Fibroblast of lung (primary cell): ENCODE measurements at places on chromosomes 6 and 20. TPM values are rescaled to one million over a fixed set of nuclear protein-coding genes. Genes with fewer than 3 reads are reported as not detected.

GRCh38 chr20:8212286-8212685 is 80.2 kb downstream of the PLCB1 start:
- peak; percentile 23 for DNase-seq

DNA sequence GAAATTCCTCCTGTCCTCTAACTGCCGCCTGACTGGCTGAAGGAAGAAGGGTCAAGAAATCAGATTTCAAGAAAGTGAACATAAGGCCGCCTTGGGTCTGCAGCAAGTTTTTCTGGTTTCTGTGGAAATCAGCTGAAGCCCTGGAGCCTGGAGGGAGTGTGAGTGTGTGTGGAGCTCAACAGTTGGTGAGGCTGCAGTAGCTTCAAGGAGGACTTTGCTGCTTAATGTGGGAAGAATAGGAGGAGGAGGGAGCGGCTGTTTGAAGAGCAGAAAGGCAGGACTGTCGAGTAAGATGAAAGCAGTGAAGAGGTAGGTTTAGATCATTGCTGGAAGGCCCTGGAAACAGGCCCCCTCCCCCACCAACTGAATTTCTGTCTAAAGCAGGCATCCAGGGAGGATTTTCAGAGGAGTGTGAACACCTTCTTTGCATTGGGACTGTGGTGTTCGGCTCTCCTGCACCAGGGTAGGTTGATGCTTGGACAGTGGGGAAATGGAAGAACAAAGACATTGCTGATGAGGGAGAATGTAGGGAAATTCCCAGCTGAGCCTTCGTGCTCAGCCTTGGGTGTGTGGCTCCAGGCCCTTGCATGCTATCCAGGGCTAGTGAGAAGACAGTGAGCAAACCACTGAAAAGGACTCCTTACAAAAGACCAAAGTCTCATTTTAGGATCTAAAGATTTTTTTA is 79.5 kb upstream of the VSTM2L start:
- DNase-seq = peak; percentile 28

DNA sequence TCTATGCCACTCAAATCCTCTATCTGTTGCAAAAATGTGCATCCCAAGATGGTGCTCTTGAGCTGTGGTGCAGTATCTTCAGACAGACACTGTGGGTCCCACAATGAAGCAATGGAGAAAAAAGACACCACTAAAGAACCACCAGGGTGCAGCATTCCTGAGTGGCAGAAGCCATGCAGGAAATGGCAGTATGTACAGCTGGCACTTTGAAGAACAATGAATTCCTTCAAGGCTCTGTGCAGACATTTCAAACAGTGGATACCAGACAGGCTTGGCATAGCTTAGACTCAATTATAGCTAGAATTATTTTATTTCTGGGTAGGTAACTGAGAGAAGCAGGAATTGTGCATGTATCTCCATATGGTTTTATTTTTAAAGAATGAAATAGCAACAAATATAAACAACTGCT is 24.0 kb upstream of the HDAC2 start:
- peak; percentile 93 for DNase-seq

- DNase-seq = peak; percentile 87
These were observed 118.3 kb downstream of the SLX4IP start for GRCh38 chr20:10553326-10553984.

DNA sequence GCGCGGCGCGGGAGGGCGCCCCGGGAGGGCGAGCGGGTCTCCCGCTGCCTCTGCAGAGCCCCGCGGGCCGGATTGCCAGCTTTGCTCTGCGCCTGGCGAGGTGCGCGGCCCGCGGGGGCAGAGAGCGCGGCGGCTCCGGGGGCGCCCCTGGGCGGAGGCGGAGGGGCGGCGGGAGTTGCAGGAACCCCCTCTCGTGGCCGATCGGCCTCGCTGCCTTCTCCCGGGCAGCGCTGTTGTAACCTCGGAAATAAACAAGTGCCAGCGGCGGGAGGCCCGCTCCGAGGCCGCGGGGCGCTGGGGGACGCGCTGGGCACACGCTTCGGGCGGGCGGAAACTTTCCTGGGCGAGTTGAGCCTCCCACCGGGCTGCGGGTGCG is 1.2 kb downstream of the CDH4 start:
- peak; percentile 51 for DNase-seq

- DNase-seq = no peak
These were observed 1302.8 kb upstream of the EYS start for GRCh38 chr6:67009818-67010217.

DNA sequence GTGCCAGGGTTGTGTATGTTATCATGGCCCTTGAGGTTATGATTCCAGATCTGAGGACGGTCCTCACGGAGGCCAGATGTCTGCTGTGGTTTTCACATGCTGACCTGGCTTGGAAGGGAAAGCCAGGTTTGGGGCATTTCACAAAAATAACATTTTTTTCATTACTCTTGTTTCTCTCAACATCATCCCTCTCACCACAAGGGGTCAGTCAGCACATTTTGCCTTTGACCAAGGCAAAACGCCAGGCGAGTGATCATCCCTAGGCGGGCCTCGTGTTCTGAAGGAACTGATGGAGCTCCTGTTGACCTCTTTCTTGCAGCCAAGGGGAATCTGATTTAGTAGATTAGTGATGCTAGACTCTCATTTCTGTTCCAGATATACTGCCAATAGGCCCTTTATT is 133.5 kb downstream of the TBC1D7 start:
- peak; percentile 53 for DNase-seq

DNA sequence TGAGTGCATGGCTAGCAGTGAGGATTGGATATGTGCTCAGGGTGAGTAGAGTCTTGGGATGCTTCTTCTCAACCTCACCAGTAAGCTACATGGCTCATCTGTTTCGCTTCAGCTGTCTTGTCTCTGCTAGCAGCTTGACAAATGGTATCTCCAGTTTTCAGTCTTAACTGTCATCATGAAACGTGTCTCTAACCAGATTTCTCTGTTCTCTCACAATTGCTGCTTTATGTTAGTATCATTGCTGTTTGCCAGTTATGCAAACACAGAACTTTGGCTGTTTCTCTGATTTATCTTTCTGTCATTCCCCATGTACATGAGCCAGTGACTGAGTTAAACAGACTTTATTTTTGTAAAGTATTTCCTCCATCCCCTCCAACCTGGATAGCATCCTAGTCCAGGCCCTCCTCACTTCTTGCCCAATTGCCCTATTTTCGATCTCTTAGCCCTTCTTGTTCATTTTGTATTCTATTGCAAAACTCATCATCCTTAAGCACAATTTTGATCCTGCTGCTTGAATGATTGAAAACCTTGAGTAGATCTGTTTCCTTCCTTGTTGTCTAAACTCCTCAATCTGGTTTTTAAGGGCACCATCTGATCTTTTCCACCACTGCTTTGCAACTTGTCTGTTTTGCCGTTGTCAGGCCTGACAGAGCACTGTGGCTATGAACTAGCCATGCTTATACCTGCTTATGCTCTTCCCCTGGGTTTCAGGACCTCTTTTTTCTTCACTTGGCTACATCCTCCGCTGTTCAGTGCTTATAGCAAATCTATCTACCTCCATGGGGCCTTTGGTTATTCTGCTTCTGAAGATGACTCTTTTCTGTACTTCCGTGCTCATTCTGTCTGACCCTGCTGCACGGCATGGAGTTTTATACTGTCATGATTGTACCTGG is 37.7 kb upstream of the ADIG start:
- peak; percentile 3 for DNase-seq

GRCh38 chr20:57559658-57560553 is 1.0 kb upstream of the PCK1 start:
- no peak for DNase-seq

DNA sequence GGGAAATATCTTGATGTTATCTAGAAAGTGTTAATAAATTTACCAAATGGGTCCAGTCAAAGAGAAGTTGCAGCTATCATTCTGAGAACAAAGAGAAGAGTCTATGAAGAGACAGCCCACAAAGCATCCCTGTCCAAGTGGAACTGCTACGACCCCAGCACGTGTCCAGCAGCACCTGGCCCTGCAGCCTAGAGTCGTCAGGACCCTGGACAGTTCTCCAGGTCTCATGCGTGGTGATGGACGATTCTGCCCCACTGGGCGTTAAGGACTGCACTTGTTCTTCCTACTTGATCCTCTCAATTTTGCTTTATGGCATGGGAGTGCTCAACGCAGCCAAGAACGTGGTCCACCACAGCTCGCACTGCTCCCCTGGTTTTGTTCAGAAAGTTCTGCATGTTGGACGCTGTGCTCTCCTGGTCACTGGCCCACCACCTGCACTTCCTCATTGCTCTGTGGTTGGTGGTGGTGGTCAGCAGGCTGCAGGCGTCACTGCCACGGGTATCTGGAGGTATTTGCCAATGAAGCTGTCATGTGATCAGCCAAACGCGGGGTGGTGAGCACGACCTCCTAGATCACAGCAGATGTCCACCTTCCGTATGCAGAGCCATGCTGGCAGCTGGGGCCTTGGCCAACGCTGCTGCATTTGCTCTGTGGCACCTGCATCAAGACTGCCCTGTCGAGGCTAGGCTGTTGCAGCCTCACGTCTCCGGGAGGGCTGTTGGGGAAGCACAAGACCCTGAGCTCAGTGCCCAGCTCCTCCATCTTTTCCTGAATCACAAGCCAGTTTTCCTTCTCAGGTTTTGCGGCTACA is 356.4 kb downstream of the CDH4 start:
- peak; percentile 33 for DNase-seq

DNA sequence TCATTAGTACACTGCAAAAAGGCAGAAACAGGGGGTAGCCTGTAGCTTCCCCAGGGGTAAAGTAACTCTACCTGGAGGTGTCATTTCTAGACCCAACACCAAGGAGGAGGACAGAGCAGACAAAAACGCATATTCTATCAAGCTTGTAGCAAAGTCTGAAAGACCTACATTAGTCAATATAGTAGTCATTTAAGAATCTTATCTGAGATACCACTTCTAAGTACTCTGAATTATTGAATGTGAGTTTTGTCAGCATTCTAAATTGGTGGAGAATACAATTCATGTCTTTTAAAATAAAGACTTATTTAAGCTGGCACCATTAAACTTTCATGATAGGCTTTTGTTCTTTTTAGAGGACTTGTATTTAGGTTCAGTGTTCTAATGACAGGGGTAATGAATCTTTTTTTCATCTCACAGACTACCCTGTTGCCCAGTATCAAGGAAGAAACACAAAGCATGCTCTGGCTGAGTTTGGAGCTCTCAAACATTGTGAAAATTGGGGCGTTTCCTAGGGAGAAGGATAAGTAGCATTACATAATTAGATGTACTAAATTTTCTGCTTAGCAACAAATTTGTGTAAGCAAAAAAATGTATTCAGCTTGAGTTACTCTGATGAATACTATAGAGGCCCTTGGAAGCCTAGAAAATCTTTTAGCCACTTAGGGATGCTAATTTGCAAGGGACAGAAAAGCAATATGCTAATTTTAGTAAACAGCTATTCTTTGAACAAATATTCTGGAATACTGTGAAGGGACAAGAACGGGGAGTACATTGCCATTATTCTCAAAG is 255.4 kb upstream of the HSF2 start:
- no peak for DNase-seq

DNA sequence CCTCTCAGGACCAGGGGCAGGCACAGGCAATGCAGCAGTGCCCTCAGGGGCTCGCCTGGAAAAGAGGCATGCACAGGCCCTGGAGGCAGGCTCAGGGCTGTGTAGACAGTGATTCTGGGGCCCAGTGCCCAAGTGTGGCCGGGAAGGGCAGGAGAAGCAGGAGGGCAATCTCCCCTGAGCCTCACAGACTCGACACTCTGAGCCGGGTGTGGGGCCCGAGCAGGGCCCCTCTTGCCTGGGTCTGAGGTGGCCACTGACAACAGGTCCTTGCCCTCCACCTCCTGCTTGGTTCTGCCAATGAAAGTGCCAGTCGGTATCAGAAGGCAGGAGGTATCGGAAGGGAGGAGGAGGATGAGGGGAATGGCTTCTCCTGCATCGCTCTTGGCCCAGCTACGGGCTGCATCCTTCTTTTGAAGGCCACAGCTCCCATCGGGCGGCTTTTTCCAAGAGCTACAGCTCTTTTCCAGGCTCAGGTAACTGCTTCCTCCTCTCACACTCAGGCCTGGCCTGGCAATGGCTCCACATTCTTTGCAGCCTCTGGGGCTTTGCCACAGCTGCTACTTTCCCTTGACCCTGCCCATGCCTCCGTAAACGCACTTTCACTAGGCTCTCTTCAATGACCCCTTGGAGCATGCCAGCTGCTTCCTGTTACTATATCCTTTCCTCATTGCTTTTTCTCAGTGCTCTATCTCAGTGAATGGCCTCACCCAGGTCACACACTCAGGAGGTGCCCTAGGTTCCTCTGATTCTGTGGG is 24.5 kb downstream of the GABRR2 start:
- no peak for DNase-seq

GRCh38 chr6:22642254-22642653 is 72.9 kb downstream of the HDGFL1 start:
- peak; percentile 59 for DNase-seq

DNA sequence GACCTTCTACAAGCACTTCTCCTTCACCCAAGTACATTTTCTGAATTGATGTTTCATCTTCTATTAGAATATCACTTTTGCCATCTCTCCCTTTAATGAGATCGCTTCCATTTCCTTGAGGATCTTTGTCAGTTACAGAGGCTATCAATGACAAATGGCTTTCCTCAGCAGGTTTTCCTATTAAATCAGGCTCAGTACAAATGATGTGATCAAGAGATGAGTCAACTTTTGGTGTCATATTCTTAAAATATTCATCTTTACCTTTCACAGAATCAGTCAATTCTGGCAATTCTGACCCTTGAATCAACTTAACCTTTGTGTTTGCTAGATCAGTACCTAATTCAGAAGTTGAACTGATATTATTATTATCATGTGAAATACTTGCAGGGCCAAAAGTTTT is 37.3 kb downstream of the DST start:
- DNase-seq = no peak

DNA sequence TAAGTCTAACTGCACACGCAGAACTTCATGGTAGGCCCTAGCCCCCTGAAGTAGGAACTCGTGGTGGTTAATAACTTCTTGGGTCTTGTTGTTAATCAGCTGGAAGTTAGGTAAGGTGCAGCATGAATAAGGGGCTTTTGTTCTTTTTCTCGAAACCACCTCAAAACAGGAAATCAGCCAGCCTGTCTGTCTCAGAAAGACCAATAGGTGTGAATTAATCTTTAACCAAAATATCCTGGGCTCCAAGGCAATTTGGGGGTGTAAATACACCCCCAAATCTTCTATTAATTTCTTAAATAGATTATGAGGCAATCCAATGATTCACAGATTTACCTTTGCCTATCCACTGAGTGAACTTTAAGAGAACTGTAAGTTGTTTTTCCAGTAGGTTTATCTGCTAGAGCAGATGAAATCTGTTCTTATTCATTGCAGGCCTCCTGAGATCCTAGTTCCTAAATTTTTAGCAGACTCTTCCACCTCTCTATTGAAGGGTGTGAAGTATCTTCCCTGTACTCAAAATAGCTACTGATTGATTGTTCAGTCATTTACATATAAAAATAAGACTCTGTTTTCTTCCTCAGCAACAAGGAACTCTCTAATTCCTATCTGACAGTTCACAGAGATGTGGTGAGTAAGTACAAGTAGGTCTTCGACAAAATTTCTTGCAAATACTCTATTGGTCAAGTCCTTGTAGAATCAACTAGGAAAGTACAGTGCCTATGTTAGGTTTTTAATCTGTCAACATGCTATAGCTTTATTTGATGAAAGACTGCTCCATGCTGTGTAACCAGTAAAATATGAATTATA is 427.1 kb upstream of the NOX3 start:
- peak; percentile 50 for DNase-seq

The SLC17A4 gene
- total RNA-seq = not detected in 2 replicates

The GTSF1L gene
- not detected in 2 replicates for total RNA-seq

The FOXF2 gene
- 29.3 and 32.9 TPM in 2 replicates for total RNA-seq

The AAR2 gene
- 21.8 and 24.6 TPM in 2 replicates for total RNA-seq

The CENPW gene
- 5.1 and 8.3 TPM in 2 replicates for total RNA-seq

The C6orf15 gene
- not detected in 2 replicates for total RNA-seq

The UNC93A gene
- not detected in 2 replicates for total RNA-seq

The NRN1 gene
- under 0.01 TPM in 1 of 2 replicates, not detected in the other for total RNA-seq

The PTGIS gene
- total RNA-seq = 41.5 and 79.1 TPM in 2 replicates

The DEF6 gene
- total RNA-seq = 0.33 and 0.51 TPM in 2 replicates
